Mucosa of descending colon (tissue), 3 donors: ENCODE measurements at places on chromosomes 3 and 15. TPM values are rescaled to one million over a fixed set of nuclear protein-coding genes. Genes with fewer than 3 reads are reported as not detected.

Gene ONECUT1
- total RNA-seq = not detected

Gene ACKR4
- total RNA-seq = 3.3 TPM

Gene ZNF80
- not detected for total RNA-seq

Gene GPR176
- total RNA-seq = 4.9 TPM

Gene RBMS3
- total RNA-seq = 4.6 TPM
